ENCODE measurements at places on chromosomes 12 and 14.
A peak's percentile ranks its signal among the peaks of the same experiment; 100 is the strongest.

- DNase-seq, result no peak
- no peak overlapping the region for H3K27ac ChIP-seq
- peaks cover 6% of the 10 kb centered on the region for H3K4me1 ChIP-seq
Observed at GRCh38 chr14:59295951-59296350, 107.5 kb downstream of the DAAM1 start.

DNA sequence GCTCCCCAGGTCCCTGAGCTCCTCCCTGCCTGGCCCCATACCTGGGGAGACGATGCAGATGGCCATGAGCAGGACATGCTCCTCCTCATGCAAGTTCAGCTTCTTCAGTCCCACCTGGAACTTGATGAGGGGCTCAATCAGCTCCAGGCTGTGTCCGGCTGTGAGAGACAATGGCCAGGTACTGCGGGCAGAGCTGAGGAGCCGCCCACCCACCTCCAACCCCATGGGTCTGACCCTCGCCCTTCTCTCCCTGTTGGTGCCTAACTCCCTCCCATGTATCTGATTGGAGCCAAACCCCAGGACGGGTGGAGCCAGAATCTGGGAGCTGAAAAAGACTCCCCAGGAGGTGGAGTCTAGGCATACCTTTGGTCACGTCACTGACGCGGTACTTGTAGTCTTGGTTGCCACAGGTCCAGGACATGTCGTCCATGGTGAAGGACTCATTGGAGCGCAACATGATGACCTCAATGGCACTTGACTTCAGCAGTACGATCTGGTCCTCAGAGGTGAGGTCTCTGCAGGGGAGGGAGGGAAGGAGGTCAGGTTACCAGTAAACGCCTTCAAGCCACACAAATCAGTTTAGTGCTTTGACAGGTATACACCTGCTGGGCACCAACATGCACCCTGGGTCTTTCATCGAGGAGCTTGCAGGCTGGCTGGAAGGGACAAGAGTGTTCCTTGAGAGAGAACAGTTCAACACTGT is 26.7 kb upstream of the HDAC7 start:
- no peaks in the 10 kb centered on the region for H3K27me3 ChIP-seq
- no peak overlapping the region for H3K4me3 ChIP-seq
- no peak for DNase-seq
- H3K4me1 ChIP-seq, result peaks cover 13% of the 10 kb centered on the region
- no peak overlapping the region for H3K27ac ChIP-seq
- H3K36me3 ChIP-seq, result 0 out of 2 replicates have a peak, but pooled peaks cover 4% of the 10 kb centered on the region

- DNase-seq, result no peak
- H3K4me3 ChIP-seq, result no peak overlapping the region
- peaks cover under 1% of the 10 kb centered on the region for H3K27me3 ChIP-seq
- H3K4me1 ChIP-seq, result no peaks in the 10 kb centered on the region
- no peaks in the 10 kb centered on the region for H3K36me3 ChIP-seq
Observed at GRCh38 chr12:62891805-62892549, 43.0 kb downstream of the PPM1H start.

- peaks cover 22% of the 10 kb centered on the region for H3K27me3 ChIP-seq
- no peaks in the 10 kb centered on the region for H3K36me3 ChIP-seq
- H3K4me3 ChIP-seq, result no peak overlapping the region
- no peaks in the 10 kb centered on the region for H3K4me1 ChIP-seq
Observed at GRCh38 chr12:111269718-111270117, 99.2 kb downstream of the PHETA1 start.

DNA sequence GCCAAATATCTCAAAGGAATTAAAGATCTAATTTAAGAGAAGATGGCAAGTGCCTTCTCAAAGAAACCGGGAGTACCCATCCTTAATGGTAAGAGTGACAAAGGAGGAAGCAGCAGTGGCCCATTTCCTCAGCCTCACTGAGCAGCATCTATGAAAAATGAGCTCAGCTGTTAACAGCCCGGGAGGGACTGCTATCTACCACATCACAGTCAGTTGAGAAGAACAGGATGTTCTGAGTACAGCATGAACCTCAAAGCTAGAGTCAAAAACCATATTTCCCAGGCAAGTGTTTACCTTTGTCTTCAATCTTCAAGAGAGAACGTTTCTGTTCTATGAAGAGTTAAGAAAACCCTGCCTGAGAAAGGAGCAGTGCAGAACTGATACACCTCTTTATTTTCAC is 115.0 kb downstream of the BTG1 start:
- no peaks in the 10 kb centered on the region for H3K36me3 ChIP-seq
- H3K4me1 ChIP-seq, result peaks cover 2% of the 10 kb centered on the region
- H3K4me3 ChIP-seq, result no peak overlapping the region
- no peak overlapping the region for H3K27ac ChIP-seq

DNA sequence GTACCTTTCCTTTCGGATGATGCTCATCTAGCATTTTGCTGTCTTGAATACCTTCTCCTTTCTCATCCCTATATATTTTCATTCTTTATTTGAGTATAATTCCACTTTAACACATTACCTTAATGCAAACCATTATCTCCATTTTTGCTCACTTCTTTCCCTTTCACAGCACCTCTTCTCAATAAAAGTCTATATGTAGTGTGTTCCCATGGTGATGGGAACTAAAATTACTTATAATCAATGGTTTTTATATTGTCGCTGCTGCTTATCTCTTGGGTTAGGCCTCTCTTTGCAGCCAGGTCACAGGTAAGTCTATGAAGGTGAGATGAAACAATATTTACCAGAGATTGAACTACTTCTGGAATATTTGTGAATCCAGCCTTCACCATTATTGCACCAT is 121.6 kb upstream of the FGD4 start:
- no peak overlapping the region for H3K27ac ChIP-seq
- no peak overlapping the region for H3K4me3 ChIP-seq
- no peaks in the 10 kb centered on the region for H3K36me3 ChIP-seq
- H3K4me1 ChIP-seq, result peaks cover 6% of the 10 kb centered on the region
- DNase-seq, result no peak

DNA sequence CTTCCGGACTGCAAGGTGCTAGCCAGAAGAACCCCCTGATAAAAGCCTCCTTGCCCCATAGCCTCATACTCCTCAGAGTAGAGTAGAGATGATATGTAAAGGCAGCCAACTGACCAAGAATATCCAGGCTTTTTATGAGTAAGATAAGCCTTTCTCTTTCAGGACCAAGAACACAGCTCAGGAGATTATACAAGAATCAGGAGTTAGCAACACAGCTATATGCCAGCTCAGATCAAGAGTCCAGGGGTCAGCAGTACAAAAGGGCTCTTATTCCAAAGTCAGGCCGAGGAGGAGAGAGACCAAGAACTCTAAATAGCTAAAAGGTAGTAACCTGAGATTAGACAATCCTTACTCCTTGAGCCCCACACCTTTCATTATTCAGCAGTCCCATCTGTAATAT is 135.3 kb downstream of the BTG1 start:
- H3K4me3 ChIP-seq, result no peak overlapping the region
- no peaks in the 10 kb centered on the region for H3K27me3 ChIP-seq
- H3K27ac ChIP-seq, result no peak overlapping the region
- DNase-seq, result no peak

DNA sequence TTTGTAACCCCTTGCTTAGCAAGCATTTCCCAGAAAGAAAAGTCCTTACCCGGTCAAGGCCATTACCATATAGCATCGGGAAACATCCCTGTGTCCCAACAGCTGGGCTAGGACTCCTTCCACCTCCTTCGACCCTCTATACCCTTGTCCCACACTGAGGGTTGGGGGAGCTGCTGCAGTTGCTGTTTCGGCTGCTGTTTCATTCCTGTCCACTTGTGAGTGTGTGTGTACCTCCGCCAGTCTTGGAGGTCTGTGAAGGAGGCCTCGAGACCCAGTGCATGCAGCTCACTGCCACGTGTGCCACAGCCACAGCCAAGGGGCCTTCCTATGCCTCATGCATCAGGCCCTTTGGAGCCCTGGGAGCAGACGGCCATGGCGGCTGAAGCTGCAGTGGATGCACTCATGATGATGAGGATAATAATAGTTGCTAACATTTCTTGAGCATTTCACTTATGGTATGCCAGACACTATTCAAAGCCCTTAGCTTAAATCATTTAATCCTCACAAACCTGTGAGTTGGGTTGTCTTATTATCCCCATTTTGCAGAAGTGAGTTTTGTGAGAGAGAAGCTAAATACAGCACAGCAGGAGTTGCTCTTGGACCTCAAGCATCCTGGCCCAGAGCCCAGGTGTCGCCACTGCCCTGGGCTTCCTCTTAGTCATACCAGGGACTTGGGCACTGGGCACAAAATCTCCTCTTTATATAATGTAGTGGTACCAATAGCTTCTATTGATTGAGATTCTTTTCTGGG is 156.5 kb downstream of the PRKCH start:
- H3K27ac ChIP-seq, result peak overlapping the region; percentile 100
- H3K27me3 ChIP-seq, result no peaks in the 10 kb centered on the region
- peaks cover 36% of the 10 kb centered on the region for H3K4me1 ChIP-seq
- H3K36me3 ChIP-seq, result no peaks in the 10 kb centered on the region

GRCh38 chr12:123850246-123851134 is 88.4 kb downstream of the DNAH10 start:
- H3K27me3 ChIP-seq, result peaks cover 25% of the 10 kb centered on the region
- DNase-seq, result no peak
- H3K4me1 ChIP-seq, result no peaks in the 10 kb centered on the region
- H3K36me3 ChIP-seq, result no peaks in the 10 kb centered on the region
- no peak overlapping the region for H3K27ac ChIP-seq
- no peak overlapping the region for H3K4me3 ChIP-seq

DNA sequence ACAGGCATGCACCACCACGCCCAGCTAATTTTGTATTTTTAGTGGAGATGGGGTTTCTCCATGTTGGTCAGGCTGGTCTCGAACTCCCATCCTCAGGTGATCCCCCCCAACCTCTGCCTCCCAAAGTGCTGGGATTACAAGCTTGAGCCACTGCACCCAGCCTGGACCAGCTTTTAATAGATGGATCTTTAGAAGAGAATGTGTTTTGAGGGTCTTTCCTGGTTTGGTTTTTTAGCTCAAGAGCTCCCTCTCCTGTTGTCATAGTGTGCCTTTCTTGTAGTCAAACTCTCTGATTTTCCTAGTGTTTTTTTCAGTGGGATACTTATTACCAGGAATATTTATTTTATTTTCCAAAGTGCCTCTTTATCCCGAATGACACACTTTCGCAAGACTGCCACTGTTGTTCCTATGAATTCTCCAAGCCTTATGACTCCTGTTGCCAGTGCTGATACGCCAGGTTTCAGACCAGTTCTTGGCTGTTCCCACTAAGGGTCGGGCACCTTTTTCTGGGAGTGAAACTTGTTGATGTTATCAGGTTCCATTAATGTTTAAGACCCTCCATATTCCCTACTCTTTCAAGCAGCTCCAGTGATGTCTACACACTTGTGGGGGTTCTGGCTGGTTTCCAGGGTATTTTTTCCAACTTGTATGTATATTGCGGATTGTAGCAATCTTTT is 31.5 kb upstream of the LIMA1 start:
- peak; percentile 80 for DNase-seq
- H3K27ac ChIP-seq, result no peak overlapping the region
- no peaks in the 10 kb centered on the region for H3K27me3 ChIP-seq
- peaks cover 6% of the 10 kb centered on the region for H3K4me1 ChIP-seq

- H3K4me3 ChIP-seq, result no peak overlapping the region
- DNase-seq, result no peak
- no peaks in the 10 kb centered on the region for H3K36me3 ChIP-seq
- no peak overlapping the region for H3K27ac ChIP-seq
- H3K4me1 ChIP-seq, result no peaks in the 10 kb centered on the region
Observed at GRCh38 chr12:85568395-85569103, 267.7 kb downstream of the RASSF9 start.

- peaks cover 8% of the 10 kb centered on the region for H3K4me1 ChIP-seq
- H3K27ac ChIP-seq, result peak within 1 kb of the TSS; percentile 91
- no peaks in the 10 kb centered on the region for H3K27me3 ChIP-seq
- peak; percentile 97 for DNase-seq
Observed at GRCh38 chr14:24232121-24232644, at the start of gene NEDD8. Gene NEDD8 (minus strand): TSS chr14:24232367. CDS start chr14:24232267, 100 bp downstream.

- peak; percentile 18 for DNase-seq
- H3K27me3 ChIP-seq, result no peaks in the 10 kb centered on the region
- peak overlapping the region; percentile 60 for H3K4me3 ChIP-seq
- H3K4me1 ChIP-seq, result peaks cover 3% of the 10 kb centered on the region
- H3K36me3 ChIP-seq, result peaks cover 23% of the 10 kb centered on the region
Observed at GRCh38 chr14:77458249-77458950, 507 bp downstream of the AHSA1 start.

- H3K4me3 ChIP-seq, result no peak overlapping the region
- H3K4me1 ChIP-seq, result no peaks in the 10 kb centered on the region
- H3K36me3 ChIP-seq, result no peaks in the 10 kb centered on the region
- no peak overlapping the region for H3K27ac ChIP-seq
- no peak for DNase-seq
Observed at GRCh38 chr14:45798659-45799058, 545.7 kb upstream of the MIS18BP1 start.

DNA sequence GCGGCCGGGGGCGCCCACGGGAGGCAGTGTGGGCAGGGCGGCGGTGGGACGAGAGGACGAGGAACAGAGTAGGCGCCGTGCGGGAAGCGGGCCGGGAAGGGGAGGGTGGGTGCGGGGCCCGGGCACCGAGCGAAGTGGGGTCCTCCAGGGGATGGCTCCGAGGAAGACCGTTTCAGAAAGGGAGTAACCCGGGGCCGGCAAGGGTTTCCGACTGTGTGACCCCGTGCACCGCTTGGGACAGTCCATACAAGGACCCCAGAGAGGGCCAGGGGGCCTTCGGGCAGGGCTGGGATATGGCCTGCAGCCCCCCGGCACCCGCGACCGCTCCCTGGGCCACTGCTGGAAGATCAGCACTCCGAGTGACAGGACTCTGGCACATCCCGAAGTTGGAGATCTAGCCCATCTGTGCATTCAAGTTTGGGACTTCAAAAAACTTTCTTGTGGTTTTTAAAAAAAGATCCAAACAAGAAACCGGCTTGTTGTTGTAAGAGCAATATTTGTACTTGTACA is 448 bp downstream of the TSPAN9 start:
- H3K4me3 ChIP-seq, result peak overlapping the region; percentile 64
- H3K27ac ChIP-seq, result peak overlapping the region; percentile 64
- no peaks in the 10 kb centered on the region for H3K36me3 ChIP-seq
- H3K4me1 ChIP-seq, result peaks cover 14% of the 10 kb centered on the region
- H3K27me3 ChIP-seq, result no peaks in the 10 kb centered on the region
- peak; percentile 45 for DNase-seq

- H3K27ac ChIP-seq, result no peak overlapping the region
- no peaks in the 10 kb centered on the region for H3K27me3 ChIP-seq
- H3K4me3 ChIP-seq, result no peak overlapping the region
- H3K4me1 ChIP-seq, result no peaks in the 10 kb centered on the region
Observed at GRCh38 chr14:72315714-72316113, 383.5 kb downstream of the RGS6 start.

DNA sequence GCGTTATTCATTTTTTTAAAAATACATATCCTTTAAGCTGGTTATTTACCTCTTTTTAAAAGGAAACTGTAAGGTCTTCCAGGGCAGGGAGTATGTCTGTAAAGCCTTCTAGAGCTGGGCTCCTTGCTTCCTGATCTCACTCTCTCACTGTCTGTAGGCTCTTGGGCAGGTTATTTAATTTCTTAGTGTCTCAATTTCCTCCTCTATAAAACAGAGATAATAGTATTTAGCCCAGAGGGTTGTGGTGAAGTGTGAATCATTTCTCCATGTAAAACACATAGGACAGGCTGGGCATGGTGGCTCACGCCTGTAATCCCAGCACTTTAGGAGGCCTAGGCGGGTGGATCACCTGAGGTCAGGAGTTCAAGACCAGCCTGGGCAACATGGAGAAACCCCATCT is 25.9 kb upstream of the LTA4H start:
- H3K4me1 ChIP-seq, result no peaks in the 10 kb centered on the region
- H3K27me3 ChIP-seq, result no peaks in the 10 kb centered on the region
- no peak for DNase-seq
- H3K36me3 ChIP-seq, result no peaks in the 10 kb centered on the region
- H3K27ac ChIP-seq, result no peak overlapping the region
- no peak overlapping the region for H3K4me3 ChIP-seq

GRCh38 chr12:128715485-128715884 is 108.3 kb downstream of the SLC15A4 start:
- no peak overlapping the region for H3K4me3 ChIP-seq
- DNase-seq, result no peak
- H3K27me3 ChIP-seq, result no peaks in the 10 kb centered on the region

Data from IMR-90 (cell line).